ENCODE measurements at places on chromosomes 1 and 21.

DNA sequence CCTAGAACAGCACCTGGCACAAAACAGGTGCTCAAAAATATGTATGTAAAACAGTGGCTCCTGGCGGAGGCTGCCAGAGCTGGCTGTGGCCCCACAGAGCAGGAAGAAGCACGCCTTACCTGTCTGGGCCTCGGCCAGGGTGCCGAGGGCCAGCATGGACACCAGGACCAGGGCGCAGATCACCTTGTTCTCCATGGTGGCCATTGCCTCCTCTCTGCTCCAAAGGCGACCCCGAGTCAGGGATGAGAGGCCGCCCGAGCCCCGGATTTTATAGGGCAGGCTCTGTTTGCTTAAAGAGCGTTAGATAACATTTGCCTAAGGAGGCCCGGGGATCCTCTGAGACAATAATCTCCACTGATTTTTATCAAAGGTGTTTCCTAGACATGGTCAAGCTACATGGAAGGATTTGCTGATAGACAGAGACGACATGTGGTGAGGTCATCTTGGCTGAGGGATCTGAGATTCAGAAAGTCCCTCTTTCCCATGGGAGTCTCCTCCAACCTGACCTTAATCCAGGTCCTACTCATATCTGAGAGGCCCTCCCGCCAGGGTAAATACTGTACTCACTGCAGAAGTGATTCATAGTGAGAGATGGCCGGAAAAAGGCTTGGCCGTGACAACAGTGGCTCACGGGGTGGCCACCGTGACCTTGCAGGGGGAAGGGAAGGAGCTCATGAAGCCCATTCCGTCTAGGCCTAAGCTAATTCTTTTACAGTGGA is at the start of gene TFF1:
TFF1 (minus strand) TSS at position 244 of the 719 bp plus-strand sequence; CDS start at position 204, 40 bp downstream.
- DNase-seq = no peak

- peak; percentile 46 for DNase-seq
These were observed 164.6 kb downstream of the ACTL8 start for GRCh38 chr1:17919525-17920439.

GRCh38 chr1:235918032-235918431 is 51.3 kb upstream of the LYST start:
- no peak for DNase-seq

DNA sequence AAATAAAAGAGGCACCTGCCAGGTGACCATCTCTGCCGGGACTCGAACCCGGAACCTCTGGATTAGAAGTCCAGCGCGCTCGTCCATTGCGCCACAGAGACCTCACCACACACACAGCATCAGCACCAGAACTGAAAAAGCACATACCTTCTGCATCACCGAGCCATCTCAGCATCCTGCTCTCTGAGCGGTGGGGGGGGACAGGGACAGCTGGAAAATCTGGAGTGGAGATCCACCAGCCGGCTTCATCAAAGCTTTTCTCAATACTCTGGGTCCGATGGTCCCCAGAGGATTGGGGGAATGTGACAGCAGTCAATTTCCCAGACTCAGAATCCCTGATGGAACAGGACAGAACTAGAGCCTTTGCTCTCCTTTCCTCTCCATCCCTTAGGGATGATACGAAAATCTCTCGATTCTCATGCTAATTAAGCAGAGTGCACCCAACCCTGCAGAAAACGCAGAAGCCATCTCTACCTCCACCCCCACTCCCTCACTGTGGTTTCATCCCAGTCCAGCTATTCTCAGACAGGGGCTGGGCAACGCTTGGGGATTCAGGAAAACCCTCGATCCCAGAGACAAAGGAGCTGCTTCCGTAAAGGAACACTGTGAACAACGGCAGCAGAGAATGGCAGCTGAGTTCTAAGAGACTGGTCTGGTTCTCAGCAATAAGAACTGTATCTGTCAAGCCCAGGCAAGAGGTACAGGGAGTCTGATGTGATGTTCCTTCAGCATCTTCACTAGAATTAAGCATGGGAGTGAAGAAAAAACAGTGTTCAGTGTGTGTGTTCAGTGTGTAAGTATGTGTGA is 29.6 kb upstream of the CADM3 start:
- DNase-seq = peak; percentile 96

- DNase-seq = peak; percentile 9
These were observed 333.4 kb downstream of the CHRM3 start for GRCh38 chr1:239719642-239720258.

GRCh38 chr1:221772117-221772516 is 30.2 kb upstream of the DUSP10 start:
- DNase-seq = no peak

GRCh38 chr1:92964998-92965397 is 3.7 kb upstream of the DIPK1A start:
- DNase-seq = no peak

GRCh38 chr1:31693231-31693630 is 10.6 kb downstream of the COL16A1 start:
- DNase-seq = no peak

DNA sequence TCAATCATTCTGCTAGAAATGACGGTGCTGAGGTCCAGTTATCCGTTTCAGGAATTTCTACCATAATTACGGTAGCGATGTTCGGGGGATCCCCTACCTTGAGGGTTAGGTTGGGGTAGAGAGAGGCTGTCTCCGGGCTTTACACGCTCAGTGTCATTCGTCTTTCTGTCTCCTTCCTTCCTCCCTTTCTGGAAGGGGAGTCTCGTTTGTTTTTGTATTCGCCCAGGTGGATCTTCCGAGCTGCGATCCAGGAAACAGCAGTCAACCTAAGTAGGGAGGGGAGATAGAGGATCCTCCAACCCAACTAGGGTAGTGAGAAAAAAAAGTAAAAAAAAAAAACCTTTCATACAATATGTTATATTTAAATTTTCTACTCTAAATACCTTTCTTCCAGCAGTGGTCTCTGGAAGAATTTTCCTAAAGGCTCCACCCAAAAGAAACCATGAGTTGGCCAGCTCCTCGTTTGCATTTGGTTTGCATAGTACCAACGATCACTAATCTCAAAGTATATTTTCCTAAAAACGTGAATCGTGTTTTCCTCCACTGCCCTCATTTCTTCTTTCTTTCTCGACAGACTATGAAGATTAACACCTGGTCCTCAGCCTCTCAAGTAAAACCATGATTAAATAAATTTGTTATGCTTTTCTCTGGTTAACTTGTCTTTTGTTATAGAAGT is 611 bp upstream of the PIK3C2B start:
- no peak for DNase-seq

DNA sequence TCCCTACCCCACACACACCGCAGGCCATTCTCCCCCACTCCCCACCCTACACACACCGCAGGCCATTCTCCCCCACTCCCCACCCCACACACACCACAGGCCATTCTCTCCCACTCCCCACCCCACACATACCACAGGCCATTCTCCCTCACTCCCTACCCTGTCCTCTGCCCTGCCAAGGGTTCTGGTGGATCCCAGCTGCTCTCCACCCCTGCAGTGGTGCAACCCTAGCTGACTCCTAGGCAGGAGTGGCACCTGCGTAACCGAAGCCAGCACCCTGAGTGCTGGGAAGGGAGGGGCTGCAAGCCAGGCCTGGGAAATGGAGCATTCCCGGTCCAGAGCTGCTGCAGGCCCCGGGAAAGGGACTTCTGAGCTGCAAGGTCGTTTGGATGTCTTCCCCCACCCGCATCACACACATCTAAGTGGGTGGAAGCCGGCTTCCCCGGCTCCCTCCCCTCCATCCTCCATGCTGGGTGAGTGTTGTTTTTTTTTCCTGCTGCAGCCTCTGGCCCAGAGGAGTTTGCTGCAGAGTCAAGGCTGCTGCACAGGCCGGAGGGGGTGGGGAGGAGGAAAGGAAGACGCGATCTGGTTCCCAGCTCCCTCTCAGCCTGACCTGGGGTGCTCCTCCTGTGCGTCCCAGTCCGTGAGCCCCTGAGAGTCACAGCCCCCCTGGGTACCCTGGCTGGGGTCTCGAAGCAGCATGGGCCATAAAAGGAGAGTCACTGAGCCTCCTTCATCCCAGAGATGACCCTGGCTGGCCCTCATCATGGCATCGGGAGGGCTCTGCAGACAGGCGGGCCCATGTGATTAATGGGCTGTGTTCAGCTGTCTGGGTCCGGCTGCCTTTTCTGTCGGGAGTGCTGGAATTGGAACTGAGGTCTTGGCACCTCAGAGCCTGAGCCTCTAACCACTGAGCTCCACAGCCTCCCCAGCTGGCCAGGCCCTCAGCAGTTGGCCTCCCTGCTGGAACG is 16.1 kb downstream of the H6PD start:
- DNase-seq = no peak

GRCh38 chr1:45510972-45511527 is 10.6 kb downstream of the PRDX1 start:
- no peak for DNase-seq
